ENCODE measurements at places on chromosomes 13 and 19. TPM values are rescaled to one million over a fixed set of nuclear protein-coding genes. Genes with fewer than 3 reads are reported as not detected.

Gene CGB2
- polyA plus RNA-seq: not detected

Gene CYP4F8
- polyA plus RNA-seq: not detected

Gene LSM14A
- polyA plus RNA-seq: 99.2 TPM

Gene TSSK6
- 1.7 TPM for polyA plus RNA-seq

Gene IFNL1
- polyA plus RNA-seq: not detected

Gene TNFSF11
- not detected for polyA plus RNA-seq

Gene GIPC3
- polyA plus RNA-seq: 0.30 TPM

- no peak for DNase-seq
Observed at GRCh38 chr13:22076658-22077057, 405.8 kb downstream of the FGF9 start.

- no peak for DNase-seq
Observed at GRCh38 chr13:93959796-93960533, 519.5 kb downstream of the DCT start.

GRCh38 chr13:103935117-103935516, 868.9 kb upstream of the SLC10A2 start:
- no peak for DNase-seq

DNA sequence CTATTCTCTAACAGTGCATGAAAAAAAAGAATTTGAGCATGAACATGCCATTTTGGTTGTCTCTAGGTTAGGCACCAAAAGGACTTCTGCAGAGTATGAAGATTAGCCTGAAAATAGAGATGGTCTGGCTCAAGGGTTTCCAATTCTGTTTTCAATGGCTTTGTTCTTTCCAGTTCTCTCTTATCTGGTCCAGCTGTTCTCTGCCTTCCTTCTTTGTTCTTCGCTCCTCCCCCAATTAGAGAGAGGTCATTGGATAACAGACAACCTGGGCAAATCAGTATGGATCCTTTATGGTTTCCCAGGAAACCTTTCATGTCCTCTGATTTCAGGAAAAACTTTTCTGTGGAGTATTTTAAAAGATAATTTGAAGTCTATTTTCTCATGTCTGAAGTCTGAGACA, 623.4 kb downstream of the PCDH17 start:
- DNase-seq: no peak

- no peak for DNase-seq
Observed at GRCh38 chr13:34340534-34340933, 522.6 kb downstream of the RFC3 start.

- DNase-seq: no peak
Observed at GRCh38 chr13:95552539-95553441, at the start of gene CLDN10. Gene CLDN10 (plus strand): TSS chr13:95552720. CDS start chr13:95552754, 34 bp downstream.

- DNase-seq: no peak
Observed at GRCh38 chr19:57437931-57438330, 2.8 kb downstream of the ZNF749 start.

- no peak for DNase-seq
Observed at GRCh38 chr19:5996623-5997320, 18.8 kb upstream of the RANBP3 start.

- no peak for DNase-seq
Observed at GRCh38 chr19:49019242-49019932, 2.5 kb upstream of the LHB start.

DNA sequence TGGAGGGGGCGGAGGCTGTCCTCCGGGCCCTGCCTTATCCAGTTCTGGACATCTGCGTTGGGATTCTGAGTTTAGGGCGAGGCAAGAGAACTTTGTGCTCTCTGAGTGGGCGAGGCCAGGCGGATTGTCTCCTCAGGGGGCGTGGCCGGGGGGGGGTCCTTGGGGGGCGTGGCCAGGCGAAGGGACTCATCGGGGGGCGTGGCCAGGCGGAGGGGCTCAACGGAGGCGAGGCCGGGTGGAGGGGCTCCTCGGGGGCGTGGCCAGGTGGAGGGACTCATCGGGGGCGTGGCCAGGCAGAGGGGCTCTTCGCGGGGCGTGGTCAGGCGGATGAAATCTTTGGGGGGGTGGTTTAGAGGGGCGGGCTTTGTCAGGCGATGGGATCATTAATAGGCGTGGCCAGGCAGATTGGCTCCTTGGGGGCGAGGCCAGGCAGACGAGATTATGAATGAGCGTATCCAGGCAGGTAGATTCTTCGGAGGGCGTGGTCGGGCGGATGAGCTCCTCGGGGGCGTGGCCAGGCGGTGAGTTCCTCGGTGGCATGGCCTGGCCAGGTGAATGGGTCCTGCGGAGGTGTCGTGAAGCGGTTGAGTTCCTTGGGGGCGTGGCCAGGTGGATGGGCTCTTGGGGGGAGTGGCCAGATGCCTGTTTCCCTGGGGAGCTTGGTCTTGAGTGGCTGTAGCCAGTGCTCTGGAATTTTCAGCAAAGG, 10.3 kb upstream of the CACNG7 start:
- DNase-seq: no peak

Data from AG04450 (cell line).